ENCODE measurements at places on chromosomes 16 and 17.

DNA sequence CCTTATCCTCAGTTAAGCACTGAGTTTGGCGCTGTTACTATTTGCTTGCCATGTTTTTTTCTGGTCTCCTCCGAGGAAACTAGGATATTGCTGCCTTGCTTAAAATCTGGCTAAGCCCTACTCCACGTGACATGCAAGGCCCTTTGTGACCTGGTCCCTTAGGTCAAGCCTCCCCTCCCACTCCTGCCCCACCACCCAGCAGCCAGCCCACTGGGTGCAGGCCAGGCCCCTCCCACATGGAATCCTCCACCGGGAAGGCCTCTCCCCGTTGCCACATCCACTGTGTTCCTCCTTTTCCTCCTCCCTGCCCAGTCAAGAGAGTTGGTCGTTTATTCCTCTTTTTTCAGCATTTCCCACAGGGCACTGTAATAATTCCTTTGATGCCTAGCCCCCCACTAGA, 16.2 kb downstream of the PSMD3 start:
- no peak for DNase-seq

DNA sequence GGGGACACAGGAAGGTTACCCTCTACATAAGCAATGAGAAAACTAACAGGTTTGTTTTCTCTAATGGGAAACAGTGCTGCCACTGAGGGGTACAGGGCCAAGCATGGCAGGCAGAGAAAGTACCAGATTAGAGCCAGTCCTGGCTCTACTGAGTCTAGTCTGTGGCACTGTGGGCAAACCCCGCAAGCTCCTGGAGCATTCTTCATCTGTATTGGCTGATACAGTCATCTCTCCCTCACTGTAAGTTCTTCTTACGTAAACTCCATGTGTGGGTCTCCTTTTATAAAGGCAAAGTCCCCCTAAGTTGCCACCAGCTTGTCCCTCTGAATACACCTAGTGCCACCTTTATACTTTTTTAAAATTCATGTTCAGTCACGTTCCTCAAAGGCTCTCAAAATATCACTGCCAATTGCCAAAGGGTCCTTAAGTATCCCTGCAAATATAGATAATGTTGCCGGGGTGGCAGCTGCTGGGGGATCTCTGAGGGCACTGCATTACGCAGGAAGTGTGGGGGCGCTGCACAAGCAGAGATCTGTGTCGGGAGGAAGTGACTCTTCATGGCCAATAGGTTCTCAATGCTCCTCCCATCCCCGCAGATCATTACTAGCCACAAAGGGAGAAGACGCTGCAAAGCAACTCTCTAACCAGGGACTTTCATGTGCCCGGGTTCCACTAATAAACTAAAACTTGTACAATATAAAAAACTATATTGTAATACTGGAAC, 18.8 kb downstream of the XPO6 start:
- DNase-seq = no peak

- no peak for DNase-seq
Measured at GRCh38 chr16:57612494-57612893, 15.9 kb upstream of the ADGRG1 start.

- no peak for DNase-seq
Measured at GRCh38 chr16:2516391-2517240, 2.9 kb downstream of the ATP6V0C start.

- DNase-seq = no peak
Measured at GRCh38 chr16:55647343-55647742, 8.4 kb upstream of the SLC6A2 start.

DNA sequence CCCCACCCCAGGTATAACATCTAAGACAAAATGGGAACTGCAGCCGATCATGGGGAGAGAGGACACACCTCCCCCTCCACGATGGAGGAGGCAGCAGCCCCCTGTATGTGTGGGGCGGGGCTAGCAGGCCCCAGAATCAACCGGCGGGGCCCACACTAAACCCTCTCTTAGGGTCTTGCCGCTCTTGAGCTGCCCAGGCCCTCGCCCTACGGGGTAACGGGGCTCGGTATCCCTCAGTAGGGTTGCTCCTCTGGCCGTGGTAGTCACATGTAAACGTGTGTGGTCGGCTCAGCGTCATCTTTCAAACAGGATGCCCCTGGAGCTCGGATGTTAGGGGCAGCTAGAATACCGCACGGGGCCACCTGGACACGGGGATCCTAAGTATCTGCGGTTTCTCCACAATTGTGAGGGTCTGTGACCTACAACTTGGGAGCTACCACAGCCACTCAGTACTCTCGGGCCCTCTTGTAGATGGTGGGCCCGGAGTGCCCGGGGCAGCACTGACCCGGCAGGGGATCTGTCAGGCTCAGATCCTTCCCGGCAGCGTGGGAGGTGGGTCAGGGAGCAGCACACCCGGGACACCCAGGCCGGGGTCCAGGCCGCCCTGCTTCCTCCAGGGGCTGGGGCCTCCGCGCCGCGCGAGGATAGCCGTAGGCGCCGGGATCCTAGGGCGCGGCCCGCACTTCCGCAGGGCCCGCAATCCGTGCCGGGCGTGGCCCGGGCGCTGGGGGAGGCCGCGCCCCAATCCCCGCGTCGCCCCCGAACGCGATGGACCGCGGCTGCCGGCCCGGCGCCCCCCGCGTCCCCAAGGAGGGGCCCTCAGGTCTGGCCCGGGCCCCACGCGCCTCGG, 781 bp downstream of the ARHGDIA start:
- DNase-seq = no peak

Measured in RWPE1 (cell line).